ENCODE measurements at places on chromosomes 3 and 15.

DNA sequence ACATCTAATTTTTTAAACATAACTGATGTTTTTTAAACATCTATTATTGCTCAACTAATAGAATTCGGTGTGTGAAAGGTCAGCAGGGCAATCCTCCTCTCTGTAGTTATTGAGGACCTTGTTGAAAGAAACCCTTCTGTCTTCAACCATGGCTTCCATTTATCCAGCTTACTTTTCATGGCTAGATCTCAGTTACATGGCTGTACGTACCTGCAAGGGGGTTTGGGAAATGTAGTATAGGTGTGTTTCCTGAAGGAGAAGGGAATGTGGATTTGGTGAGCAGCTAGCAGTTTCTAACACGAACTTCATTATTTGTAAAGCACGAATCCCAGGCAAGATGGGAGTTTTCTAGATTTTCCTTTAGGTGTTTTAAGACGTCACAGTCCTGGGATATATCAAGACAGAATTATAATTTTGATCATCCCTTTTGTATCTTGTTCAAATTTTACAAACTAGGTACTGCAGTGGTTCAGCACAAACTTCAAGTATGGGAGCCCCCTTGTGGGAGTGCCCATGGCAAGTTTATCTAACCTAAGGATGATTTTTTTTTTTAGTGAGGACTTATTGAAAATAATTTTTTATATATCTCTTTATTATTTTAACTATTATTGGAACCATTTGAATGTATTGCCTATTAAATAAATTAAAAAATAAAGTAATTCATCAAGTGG lies 41.6 kb downstream of the FBXL2 start:
- no peak for DNase-seq

DNA sequence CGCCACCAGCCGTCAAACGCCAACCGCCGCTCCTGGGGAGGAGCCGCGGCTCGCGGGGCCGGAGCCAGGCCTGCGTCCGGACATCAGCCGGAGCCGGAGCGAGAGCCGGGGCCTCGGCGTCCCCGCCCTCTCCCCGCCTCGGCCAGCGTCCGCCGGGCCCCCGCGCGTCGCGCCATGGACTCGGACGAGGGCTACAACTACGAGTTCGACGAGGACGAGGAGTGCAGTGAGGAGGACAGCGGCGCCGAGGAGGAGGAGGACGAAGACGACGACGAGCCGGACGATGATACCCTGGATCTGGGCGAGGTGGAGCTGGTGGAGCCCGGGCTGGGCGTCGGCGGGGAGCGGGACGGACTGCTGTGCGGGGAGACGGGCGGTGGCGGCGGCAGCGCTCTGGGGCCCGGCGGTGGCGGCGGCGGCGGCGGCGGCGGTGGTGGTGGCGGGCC lies 359 bp downstream of the ARIH1 start:
- DNase-seq: no peak

DNA sequence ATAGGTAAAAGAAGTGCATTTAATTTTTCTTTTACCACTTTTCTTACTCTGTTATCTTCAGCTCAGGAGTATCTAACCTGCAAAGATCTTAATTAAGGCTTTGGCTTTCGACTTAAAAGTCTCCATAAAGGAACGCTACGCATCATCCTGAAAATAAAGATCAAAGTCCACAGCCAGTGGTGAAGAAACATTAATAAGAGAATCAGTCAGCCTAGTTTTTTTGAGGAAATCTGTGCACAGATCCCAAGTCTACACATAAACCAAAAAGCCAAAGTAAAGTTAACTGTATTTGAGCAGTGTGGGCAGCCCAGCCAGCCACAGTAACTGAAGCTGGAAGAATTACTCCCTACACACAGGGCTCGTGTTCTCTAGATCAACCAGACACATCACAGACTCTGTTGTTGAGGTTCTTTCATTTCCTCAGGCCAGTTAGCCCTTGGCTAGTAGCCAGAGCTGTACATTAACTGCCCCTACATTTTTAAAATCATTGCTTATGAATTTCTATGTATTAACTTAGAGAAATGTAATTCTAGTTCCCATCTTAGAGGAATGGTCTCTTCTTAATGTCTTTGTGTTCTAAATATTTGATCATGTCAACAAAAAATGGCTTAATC lies 6.9 kb downstream of the LRRC2 start:
- no peak for DNase-seq

GRCh38 chr15:83396101-83396500 lies 51.0 kb upstream of the SH3GL3 start:
- DNase-seq: no peak

GRCh38 chr3:150073031-150073430 lies 102.3 kb upstream of the PFN2 start:
- DNase-seq: no peak

- DNase-seq: no peak
These were observed 49.6 kb upstream of the SLC12A8 start for GRCh38 chr3:125262161-125262560.

DNA sequence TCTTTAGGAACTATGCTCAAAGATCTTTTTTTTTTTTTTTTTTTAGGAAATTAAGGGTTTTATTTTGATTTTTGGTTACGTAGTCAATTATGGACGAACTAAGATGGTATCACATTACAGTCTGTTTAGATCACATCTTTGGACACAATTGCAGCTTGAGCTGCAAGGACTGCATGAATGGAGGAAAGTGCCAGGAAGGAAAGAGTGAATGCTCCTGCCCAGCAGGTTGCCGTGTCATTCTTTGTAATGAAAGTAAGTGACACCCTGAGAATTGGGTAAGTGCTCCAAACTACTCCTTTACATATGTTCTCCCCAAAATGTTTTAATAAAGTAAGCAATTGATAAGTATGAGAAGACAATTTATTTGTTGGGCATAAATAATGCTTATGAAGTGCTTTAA lies 716.5 kb upstream of the GOLIM4 start:
- DNase-seq: no peak

DNA sequence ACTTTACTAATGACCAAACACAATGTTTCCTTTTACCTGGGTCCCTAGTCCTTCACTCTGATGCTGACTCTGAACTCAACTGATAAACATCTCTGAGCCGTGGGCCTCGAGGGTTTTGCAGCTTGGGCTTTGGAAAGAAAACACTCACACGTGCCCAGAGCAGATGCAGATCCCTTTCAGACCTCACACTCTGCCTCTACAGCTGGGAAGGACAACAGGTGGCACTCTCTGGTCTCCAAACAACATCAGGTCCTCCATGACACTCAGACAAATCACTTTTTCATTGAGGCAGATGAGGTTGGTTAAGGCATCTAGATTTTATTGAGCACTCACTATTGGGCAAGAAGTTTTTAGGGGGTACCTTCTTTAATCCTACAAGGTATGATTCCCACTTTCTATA lies 64.7 kb upstream of the NTRK3 start:
- DNase-seq: no peak

GRCh38 chr3:120495809-120496208 lies 45.0 kb upstream of the FSTL1 start:
- DNase-seq: no peak

GRCh38 chr3:53503195-53503594 lies 8.8 kb downstream of the CACNA1D start:
- no peak for DNase-seq

DNA sequence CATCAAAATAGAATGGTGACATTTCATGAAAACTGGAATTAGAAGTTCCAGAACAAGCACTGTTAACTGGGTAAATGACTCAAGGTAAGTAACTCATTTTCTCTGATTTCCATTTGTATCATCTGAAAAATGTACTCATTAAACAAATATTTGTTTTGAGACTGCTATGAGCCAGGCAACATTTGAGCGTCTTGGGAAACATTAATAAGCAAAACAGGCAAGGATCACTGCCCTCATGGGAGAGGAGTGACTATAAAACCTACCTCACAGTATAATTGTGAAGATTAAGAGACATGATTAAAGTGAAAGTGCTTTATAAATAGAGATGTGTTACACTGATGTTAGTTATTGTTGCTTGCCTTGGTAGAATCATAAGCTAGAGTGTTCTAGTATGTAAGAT lies 711.8 kb upstream of the UBE2E2 start:
- no peak for DNase-seq

- DNase-seq: no peak
These were observed 2.0 kb downstream of the DISP2 start for GRCh38 chr15:40360015-40360414.

DNA sequence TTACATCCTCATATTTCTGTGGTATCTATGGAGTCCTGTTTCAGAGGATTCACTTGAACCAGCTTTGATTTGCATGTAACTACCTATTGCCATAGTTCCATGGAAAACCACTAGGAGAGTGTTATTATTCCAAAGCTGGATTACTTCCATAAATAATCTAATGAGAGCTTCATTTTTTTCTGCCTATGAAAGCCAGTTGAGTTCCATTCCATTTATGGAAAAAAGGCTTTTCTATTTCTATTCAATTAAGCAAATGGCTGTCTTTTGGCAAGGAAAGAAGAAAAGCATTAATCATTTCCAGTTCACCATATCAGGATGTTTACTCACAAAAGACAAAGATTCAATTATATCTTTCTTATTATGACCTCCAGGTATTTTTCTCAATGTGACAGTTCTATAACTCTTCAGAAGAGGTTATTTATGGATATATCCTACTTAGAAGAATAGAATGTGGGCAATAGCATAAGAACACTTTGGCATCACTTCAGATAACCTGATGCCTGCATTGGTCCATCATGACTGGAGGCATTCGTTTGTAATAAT lies 259.9 kb upstream of the ZPLD1 start:
- DNase-seq: no peak

DNA sequence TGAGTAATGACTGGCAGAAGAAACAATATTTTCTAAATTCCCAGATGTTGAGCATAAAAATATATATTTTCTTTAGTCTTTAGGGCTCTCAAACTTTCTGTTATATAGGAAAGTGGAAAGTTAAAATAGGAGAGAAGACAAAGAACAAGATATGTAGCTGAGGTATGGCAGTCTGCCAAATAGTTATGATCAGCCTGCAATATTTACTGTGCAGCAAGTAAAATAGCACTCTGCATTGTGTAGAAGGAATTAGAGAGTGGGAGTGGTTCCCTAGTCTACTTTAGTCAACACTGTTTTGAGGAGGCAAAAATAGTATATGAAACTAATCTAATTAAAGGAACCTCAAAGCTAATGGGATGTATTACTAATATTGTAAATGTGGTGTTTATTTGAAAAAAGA lies 978.1 kb upstream of the ALCAM start:
- peak; percentile 72 for DNase-seq

DNA sequence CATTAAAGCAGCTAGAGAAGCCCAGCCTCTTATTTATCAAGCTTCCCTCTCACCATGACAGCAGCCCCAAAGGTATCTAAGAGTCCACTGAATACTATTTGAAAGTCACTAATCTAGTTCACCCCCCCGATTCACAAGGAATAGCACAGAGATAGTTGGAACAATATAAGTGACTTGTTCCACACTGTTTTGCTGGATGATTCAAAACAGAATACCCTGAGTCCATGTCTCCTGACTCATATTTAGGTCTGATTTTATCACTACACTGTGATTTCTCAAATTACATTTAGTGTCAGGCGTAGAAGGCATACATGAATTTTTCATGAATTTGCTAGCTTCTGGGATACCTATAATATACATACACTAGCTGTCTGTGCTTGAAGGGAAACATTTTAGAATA lies 18.7 kb upstream of the EOGT start:
- DNase-seq: no peak

DNA sequence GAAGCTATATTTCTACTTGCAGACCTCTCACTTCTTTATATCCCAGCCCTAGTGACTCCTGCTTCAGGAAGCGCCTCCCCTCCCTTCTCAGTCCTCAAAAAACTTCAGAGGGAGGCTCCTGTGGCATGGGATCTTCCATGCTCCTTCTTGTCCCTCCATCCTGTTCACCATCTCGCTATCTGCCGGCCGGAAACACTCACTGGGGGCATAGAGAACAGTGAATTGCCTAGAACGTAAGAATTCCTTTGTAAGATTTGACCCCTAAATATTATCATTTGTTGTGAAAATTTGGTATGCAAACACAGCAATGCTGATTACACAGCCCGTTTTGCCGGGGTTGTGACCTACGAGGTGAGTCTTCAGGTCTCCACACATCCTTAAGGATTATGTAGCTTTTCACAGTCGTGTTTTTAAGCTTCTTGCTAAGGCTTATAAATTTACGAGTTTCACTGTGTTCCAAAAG lies 218.7 kb upstream of the ATP10A start:
- no peak for DNase-seq

DNA sequence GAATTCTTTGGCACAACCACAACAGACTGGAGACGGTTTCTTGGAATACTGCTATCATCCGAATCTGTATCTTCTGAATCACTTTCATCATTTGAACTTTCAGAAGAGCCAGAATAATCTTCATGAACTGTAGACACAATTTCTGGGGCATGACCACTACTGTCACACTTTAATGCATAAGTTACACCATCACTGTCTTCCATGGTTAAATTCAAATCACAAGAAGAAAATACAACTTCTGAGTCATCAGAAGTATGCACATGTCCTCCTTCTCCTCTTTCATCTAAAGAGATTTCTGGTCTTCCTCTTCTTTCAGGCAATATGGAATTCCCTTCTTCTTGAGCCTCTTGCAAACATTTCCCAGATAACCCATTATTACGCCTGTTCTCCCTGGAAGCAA lies 42.5 kb downstream of the SETD2 start:
- DNase-seq: no peak

GRCh38 chr3:150385296-150386242 lies 22.5 kb upstream of the TSC22D2 start:
- DNase-seq: no peak

DNA sequence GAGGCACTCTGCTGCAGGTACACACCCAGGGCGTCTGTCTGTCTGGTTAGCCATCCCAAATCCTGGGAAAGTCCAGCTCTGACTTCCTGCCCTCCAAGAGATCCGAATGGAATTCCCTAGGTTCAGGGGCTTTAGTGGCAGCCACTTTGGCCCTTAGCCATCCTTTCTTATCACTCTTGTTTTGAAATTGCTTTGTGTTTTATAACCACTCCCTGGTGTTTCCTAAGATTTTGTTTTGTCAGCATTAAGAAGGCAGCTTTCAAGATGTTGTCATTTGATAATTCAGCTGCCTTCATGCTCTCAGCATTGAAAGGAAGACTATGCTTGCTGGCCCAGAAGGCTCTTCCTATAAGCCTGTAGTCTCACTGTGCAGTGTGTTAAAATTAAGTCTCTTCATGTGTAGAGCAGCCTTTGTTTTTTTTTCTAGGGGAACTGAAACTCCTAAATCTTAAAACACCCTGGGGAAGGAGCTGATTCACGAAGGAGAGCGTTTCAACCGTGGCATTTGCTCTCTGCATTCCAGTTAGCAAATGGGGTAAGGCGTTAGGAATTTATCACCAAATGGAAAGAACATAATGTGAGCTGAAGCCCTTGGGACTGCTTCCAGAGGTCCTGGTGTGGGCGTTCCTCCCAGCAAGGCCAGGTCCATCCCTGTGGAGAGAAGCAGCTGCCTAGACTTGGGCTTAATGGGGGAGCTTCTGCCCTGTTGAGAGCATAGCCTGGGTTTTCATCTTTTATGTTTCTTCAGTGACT lies 14.2 kb upstream of the CLEC3B start:
- DNase-seq: no peak

- DNase-seq: no peak
These were observed 18.8 kb downstream of the DPPA2 start for GRCh38 chr3:109297496-109297895.

DNA sequence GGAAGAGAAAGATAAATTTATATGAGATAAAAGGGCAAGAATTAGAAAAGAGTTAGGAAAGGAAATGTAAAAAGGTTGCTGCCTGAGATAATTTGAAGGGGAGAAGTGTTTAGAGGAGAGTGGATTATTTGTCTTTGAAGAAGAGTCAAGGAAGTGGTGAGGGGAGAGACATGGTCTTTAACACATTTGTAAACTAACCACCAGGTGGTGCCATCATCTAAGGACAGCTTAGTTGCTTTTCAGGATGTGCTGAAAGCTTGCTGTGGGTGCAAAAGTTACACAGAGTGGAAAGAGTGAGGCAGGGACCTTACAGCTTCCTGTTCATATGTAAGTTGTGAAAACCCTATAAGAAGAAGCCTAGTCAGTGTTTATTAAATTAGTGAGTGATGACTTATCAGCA lies 114.1 kb upstream of the DNAJC19 start:
- DNase-seq: peak; percentile 8
